ENCODE measurements at places on chromosomes 1 and 21. TPM values are rescaled to one million over a fixed set of nuclear protein-coding genes. Genes with fewer than 3 reads are reported as not detected.

Gene CCDC18
- total RNA-seq: 14.8 TPM

DNA sequence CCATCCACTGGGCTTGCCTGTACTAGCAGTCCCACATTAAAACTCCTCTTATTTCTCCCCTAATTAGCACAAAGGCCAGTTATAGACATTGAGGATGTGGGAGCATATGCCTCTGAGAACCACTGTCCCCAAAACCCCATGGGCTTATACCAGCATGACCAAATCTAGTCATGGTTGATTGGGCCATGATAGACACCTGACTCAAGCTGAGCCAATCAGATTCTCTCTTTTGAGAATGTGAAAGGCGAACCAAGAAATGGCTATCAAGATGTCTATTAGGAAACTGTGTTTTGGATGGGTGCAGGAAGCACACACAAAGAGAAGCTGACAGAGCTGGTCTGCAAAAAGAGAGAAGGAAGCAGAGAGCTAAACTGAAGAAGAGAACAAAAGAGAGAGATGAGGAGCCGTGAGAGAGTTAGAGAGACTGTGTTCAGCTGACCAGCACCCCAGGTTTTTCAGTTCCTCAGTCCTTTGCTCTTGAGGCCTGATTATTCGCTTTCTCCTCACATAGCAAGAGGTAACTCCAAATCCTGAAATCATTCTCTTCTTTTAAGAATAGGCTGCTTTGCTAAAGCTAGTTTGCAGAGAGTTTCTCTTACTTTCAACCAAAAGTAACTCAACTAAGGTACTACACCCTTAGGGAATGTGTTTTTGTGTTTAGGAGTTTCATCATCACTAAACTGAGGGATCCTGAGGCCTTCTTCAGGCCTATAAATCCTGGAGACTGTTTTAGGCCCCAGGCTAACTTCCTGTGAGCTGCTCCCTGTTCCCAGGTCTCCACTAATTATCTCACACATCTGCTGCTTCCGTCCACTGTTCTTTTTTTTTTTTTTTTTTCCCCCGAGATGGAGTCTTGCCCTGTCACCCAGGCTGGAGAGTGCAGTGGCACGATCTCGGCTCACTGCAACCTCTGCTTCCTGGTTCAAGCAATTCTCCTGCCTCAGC lies 7.9 kb upstream of the TIPRL start:
- H3K4me1 ChIP-seq: no peaks in the 10 kb centered on the region
- no peak for DNase-seq
- H3K4me3 ChIP-seq: no peak overlapping the region
- H3K27me3 ChIP-seq: no peaks in the 10 kb centered on the region
- no peak overlapping the region for H3K27ac ChIP-seq
- H3K36me3 ChIP-seq: no peaks in the 10 kb centered on the region

- H3K4me3 ChIP-seq: no peak overlapping the region
- H3K4me1 ChIP-seq: no peaks in the 10 kb centered on the region
- H3K27ac ChIP-seq: no peak overlapping the region
- DNase-seq: no peak
- peaks cover 85% of the 10 kb centered on the region for H3K36me3 ChIP-seq
Observed at GRCh38 chr1:33327587-33328325, 6.9 kb upstream of the A3GALT2 start.

Gene DCST1
- not detected for total RNA-seq

Gene TLCD4
- 0.33 TPM for total RNA-seq

GRCh38 chr1:17348593-17349234 lies 23.3 kb upstream of the PADI6 start:
- H3K27me3 ChIP-seq: no peaks in the 10 kb centered on the region
- no peaks in the 10 kb centered on the region for H3K36me3 ChIP-seq
- H3K4me3 ChIP-seq: no peak overlapping the region
- H3K27ac ChIP-seq: no peak overlapping the region
- no peaks in the 10 kb centered on the region for H3K4me1 ChIP-seq
